Progenitor cell of endocrine pancreas (in vitro differentiated cells): ENCODE measurements at places on chromosomes 3 and 15.

DNA sequence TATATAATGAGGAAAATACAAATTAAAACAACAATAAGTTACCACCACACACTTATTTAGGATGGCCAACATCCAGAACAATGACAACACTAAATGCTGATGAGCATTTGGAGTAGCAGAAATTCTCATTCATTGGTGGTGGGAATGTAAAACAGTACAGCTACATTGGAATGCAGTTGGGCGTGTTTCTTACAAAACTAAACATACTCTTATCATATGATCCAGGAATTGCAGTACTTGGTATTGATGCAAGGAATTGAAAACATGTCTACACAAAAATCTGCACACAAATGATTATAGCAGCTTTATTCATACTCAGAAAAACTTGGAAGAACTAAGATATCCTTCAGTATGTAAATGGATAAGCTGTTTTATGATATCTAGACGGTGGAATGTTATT is 594.2 kb downstream of the ZBBX start:
- no peak for DNase-seq

DNA sequence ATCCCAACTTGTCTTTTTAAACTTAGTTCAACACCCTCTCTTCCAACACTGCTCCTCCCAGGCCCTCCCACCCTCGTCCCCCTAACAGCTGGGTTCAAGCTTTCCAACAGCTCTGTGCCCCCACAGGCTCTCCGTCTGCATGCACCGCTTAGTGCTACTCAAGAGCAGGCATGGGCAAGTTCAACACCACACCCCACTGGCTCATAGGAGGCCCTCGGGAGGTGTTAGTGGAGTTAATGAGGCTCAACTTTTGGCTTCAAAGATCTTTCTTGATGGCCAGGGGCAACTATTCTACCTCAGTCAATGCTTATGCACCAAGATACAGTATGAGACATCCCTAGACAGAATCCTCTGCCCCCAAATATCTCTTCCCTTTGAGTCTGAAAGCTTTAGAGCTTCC is 114.4 kb downstream of the ANP32A start:
- DNase-seq: no peak

DNA sequence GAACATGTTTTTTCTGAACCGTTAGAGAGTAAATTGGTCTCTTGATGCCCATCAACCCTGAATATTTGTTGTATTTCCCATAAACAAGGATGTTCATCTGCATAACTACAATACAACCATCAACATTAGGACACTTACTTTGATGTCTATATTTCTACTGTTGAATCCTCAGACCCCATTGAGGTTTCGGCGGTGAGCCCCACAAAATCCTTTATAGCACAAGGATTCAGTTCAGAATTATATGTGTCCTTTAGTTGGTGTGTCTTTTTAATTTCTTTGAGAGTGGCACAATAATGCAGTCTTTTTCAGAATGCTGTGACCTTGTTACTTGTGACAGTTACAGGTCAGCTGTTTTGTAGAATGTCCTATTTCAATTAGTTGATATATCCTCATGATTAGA is 158.0 kb downstream of the FNDC3B start:
- no peak for DNase-seq

DNA sequence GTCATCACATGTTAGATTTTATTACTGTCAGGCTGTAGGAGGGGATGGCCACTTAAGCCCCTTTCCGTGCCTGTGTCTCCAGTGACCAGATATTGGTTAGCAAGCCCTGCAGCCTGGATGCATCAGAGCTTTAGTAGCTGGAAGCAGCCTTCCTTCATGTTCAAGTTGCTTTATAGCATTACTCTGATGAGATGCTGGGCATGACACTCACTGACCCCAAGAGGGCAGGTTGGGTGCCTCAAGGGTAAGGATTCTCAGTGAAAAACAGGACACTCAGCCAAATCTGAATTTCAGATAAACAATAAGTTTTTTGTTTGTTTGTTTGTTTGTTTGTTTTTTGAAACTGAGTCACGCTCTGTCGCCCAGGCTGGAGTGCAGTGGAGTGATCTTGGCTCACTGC is 68.5 kb upstream of the PTX3 start:
- no peak for DNase-seq

GRCh38 chr15:91989821-91990220 is 136.3 kb downstream of the SLCO3A1 start:
- no peak for DNase-seq

GRCh38 chr3:131403216-131403895 is 21.8 kb downstream of the NUDT16 start:
- DNase-seq: no peak

- no peak for DNase-seq
These were observed 4.8 kb downstream of the LRRC58 start for GRCh38 chr3:120344349-120344748.

- DNase-seq: no peak
These were observed 29.0 kb downstream of the PTH1R start for GRCh38 chr3:46906471-46907058.

DNA sequence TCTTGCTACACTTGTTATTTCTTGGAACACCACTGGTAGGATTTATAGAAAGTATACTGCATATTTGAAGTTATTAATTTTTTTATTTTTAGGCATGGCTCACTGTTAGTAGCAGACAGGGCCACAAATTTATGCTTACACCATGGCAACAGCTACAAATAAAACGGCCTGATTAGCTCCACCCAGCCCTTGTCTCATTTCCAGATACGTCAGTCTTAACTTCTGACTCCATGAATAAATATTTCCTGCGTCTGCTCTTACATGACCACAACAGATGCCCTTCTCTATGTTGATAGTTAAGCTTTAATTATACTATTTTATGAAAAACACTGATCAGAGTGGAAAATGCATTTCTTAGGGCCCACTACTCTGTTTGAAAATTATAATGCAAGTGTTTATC is 62.3 kb upstream of the CPOX start:
- no peak for DNase-seq
